ENCODE measurements at places on chromosomes 5 and 9. TPM values are rescaled to one million over a fixed set of nuclear protein-coding genes. Genes with fewer than 3 reads are reported as not detected.
A peak's percentile ranks its signal among the peaks of the same experiment; 100 is the strongest.

- DNase-seq, result peak; percentile 70
These were observed 10.5 kb upstream of the TRIM36 start for GRCh38 chr5:115180165-115180709.

GRCh38 chr9:89743573-89744254 is 138.9 kb downstream of the GADD45G start:
- no peak for DNase-seq

The ABO gene
- 0.11 TPM for total RNA-seq

The NTRK2 gene
- total RNA-seq, result 20.1 TPM

The MYMK gene
- not detected for total RNA-seq

The N4BP3 gene
- 1.4 TPM for total RNA-seq

GRCh38 chr5:69093771-69094482 is at the start of gene SLC30A5:
TSS of gene SLC30A5 (plus strand) at chr5:69094014. CDS start at chr5:69094256, 242 bp downstream.
- DNase-seq, result peak; percentile 97

DNA sequence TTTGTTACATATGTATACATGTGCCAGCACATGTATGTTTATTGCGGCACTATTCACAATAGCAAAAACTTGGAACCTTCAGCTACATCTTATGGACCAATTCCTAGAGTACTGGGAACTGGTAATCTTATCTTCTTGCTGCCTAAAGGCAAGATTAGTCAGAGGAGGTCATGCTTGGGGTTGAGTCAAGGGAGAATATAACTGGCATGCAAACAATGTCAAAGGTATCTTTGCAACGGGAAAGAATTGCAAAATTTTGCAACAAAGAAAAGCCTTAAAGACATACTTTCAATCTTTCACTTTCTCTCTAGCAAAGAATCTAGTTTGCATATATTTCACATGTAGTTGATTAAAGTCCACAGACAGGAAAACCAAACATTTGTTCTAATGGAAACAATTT is 145.2 kb downstream of the EDIL3 start:
- DNase-seq, result no peak

The MYORG gene
- total RNA-seq, result 1.7 TPM

DNA sequence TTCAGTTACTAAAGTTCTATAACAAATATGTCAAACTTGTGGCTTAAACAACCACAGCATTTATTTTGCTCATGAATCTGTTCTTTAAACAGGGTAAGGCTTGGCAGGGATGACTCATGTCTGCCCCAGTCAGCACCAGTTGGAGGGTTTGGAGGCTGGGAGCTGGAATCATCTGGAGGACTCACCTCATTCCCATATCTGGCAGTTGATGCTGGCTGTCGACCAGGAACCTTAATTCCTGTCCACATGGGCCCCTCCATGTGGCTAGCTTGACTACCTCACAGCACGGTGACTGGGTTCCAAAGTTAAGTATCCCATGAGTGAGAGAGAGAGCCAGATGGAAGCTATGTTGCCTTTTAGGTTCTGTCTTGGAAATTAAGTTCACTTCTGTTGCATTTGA is 13.8 kb upstream of the CCL28 start:
- no peak for DNase-seq

The ZBTB26 gene
- total RNA-seq, result 13.5 TPM

- DNase-seq, result no peak
These were observed 41.5 kb downstream of the CACNA1B start for GRCh38 chr9:137919095-137919465.

DNA sequence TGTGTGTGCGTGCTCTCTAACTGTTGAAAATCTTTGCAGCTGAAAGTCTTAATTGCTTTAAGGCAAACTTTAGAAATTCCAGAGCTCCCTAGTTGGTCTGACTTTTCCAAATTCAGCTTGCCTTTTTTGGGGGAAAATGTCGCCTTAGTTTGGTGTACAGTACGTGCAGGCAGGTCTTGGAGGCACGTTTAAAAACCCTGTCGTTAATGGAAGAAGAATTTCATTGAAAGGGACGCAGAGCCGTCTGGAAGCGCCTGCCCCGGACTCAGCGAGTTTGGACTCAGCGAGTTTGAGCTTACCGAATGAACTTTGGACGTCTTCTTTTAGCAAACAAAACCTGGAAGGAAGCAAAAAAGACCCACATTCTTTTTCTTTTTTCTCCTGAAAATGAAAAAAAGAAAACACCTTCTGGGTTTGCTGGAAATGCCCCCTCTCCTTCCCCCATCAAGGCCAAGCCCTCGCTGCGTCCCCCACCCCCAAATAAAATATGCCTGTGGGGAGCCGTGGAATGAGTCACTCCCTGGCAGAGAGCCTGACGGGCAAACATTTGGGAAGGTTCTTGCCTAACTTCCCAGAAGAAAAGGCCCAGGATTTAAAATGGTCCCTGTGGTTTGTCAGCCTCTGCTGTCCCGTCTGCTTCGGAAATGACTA is 1.5 kb downstream of the NEK6 start:
- no peak for DNase-seq

- DNase-seq, result no peak
These were observed 4.5 kb upstream of the OTP start for GRCh38 chr5:77642738-77643653.

DNA sequence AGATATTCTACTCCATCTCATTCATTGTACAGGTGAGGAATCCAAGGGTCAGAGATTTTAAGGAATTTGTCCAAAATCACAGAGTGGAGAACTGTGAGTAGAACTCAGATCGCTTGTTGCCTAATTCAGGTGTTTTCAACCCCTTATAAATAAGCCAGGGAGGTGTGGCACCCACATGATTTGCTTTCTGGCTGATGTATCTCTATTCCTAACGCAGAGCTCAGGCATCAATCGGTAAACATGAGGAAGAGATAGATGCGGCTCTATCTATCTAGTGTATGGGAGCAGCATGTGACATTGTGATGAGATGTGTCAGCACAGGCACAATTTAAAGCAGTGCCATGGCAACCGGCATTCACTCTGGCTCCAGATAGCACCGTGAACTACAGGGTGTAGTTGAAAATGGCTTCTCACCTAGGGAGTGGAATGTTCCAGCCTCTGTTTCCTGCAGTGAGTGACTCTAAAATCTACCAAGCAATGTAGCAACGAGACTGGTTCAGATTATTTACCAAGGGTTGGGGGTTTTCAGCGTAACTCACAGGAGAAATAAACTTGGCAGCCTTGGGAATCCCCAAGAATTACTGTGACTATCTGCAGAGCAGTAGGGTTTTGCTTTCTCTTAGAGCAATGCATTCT is 53.4 kb upstream of the SUB1 start:
- no peak for DNase-seq

DNA sequence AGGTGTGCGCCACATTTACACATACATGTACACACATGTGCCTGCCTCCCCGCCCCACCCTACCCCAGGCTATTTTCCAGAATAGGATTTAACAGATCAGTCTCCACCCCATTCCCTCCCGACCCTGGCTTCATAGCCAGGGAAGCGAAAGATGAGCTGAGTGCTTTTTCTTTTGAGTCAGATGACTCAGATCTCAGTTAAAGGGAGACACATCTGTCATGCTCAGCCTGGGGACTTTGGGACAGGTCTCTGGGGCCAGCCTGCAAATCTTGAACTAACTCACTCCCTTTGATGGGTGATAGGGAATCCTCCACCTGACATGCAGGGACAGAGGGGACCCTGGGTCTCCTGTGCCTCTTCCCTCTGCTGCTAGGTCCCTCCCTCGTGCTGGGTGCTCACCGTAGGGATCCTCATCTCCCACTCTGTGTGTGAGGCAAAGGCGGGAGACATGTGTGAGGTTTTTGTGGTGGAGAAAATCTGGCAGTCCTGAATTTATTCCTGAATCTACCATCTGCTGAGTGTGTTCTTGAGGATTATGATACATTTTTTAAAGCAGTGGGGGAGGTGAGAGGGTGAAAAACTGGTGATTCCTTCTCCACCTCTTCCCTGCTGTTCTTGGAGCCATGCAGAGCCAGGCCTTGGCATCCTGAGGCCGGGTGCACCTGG is 37.7 kb downstream of the NEUROG1 start:
- no peak for DNase-seq

- DNase-seq, result peak; percentile 50
These were observed 1.1 kb upstream of the SPRY4 start for GRCh38 chr5:142325725-142326479.

DNA sequence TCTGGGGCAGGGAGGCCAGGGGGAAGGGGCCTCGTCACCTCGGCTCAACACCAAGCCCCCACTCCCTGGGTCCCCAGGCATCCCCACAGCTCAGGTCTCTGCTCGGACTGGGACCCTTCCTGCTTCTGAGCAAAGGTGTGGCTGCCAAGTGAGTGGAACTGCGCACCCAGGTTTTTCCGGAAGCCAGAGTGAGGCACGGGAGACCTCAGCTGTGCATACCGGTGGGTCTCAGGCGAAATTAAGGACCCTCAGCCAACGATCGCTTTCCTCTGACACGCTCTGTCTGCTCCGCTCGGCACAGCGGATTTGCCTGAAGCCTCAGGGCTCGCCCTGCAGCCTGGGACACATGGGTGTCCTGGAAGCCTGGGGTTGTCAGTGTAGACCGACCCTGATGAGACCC is 41.0 kb upstream of the IRX4 start:
- no peak for DNase-seq

All from neural crest cell (in vitro differentiated cells).